ENCODE measurements at places on chromosomes 12 and 14. TPM values are rescaled to one million over a fixed set of nuclear protein-coding genes. Genes with fewer than 3 reads are reported as not detected.

The TSPAN9 gene
- 13.2 TPM for total RNA-seq

The AKAP3 gene
- 4.3 TPM for total RNA-seq

The AMHR2 gene
- not detected for total RNA-seq

The CMKLR1 gene
- total RNA-seq: 0.15 TPM

The DCN gene
- 3.6 TPM for total RNA-seq

The DNAJC22 gene
- 27.7 TPM for total RNA-seq

The GUCY2C gene
- not detected for total RNA-seq

The ZNF891 gene
- 0.02 TPM for total RNA-seq

The RABGGTA gene
- 40.8 TPM for total RNA-seq

DNA sequence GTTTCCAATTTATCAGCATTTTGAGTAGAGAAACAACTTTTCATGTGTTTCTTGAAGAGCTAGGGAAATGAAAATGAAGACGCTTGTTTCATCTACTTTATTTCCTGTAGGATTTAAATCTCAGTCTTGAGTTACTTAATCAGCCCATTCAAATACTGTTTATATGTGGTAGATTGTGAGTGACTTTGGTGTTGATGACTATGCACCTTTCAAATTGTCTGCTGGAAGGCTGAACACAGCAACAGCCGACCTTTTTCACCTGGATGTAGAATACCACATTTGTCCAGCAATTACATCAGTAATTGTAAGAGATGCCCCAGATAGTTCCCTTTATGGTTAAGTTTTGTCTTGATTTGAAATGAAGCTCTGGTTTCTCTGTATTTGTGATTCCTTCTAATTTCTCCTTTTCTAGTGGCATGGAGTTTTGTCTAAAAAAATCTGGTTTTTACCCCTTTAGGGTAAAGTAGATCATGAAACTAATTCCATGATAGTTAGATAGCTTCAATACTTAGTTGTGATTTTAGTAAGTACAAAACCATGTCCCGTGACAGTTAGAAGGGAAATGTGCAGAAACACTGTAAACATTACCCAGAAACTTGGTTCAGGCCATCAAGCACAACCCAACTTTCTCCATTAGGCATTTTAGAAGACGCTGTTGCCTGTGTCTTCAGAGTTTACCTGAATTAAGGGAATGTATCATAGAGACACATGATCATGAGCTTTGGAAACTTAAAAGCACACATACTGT lies 165.0 kb downstream of the SRGAP1 start:
- DNase-seq: no peak
- H3K27ac ChIP-seq: no peak overlapping the region
- H3K4me1 ChIP-seq: no peaks in the 10 kb centered on the region
- no peaks in the 10 kb centered on the region for H3K36me3 ChIP-seq
- no peak overlapping the region for H3K4me3 ChIP-seq

- H3K4me3 ChIP-seq: no peak overlapping the region
- H3K4me1 ChIP-seq: no peaks in the 10 kb centered on the region
- no peak overlapping the region for H3K27ac ChIP-seq
- H3K27me3 ChIP-seq: 0 out of 2 replicates have a peak, but pooled peaks cover 3% of the 10 kb centered on the region
- H3K36me3 ChIP-seq: no peaks in the 10 kb centered on the region
These were observed 390.6 kb upstream of the TBX3 start for GRCh38 chr12:115074617-115075016.

DNA sequence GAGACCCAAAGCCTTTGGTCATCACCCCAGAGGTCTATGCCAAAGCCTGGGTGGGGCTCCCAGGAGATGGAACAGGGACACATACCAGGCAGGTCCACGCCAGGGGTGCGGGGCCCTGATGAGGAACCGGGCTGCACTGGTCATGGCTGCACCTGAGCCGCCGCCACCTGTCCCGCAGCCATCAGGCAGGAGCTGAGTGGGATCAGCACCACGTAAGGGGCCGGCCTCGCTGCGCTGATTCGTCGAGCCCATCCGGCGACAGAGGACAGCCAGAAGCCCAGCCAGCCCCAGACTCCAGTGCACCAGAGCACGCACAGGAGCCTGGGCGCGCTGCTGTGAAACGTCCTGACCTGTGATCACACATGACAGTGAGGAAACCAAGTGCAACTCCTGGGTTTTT lies 15.9 kb downstream of the DEGS2 start:
- no peaks in the 10 kb centered on the region for H3K27me3 ChIP-seq
- H3K27ac ChIP-seq: no peak overlapping the region
- H3K36me3 ChIP-seq: no peaks in the 10 kb centered on the region
- no peak for DNase-seq
- peaks cover 7% of the 10 kb centered on the region for H3K4me1 ChIP-seq

DNA sequence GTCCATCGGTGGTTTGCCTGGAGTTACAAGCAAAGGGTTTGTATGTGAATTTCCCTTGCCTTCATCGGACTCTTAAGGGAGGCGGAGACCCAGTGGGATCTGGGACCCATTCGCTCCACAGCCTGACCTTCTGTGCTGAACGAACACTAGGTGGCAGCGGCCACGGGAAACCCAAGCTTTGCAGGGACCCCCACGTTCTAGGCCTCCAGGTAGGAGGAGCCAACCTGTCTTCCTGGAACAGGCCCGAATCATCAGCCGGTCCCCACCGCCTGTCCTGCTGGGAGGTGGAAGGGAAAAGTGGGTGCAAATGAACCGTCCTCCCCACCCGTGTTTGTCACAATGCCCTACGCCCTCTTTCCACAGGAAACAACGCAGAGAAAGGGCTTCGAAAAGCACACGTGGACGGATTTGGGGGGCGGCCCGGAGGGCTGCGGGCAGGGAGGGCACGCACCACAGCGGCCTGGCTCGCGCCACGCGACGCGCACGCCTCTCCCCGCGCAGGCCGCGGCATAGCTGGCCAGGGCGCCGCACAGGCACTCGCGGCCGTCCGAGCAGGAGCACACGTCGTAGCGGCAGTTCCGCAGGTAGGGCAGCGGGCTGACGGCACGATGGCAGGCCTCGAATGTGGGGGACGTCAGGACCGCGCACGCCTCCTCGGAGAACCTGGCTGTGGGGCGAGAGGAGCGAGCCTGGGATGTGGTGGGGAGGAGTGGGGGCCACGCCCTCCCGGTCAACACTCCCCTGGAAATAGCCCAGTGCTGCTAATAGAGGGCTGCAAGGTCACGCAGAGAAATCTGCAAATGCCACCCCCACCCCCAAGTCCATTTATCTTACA lies 67.8 kb downstream of the VWF start:
- no peaks in the 10 kb centered on the region for H3K27me3 ChIP-seq
- DNase-seq: peak; percentile 21
- H3K4me3 ChIP-seq: no peak overlapping the region

DNA sequence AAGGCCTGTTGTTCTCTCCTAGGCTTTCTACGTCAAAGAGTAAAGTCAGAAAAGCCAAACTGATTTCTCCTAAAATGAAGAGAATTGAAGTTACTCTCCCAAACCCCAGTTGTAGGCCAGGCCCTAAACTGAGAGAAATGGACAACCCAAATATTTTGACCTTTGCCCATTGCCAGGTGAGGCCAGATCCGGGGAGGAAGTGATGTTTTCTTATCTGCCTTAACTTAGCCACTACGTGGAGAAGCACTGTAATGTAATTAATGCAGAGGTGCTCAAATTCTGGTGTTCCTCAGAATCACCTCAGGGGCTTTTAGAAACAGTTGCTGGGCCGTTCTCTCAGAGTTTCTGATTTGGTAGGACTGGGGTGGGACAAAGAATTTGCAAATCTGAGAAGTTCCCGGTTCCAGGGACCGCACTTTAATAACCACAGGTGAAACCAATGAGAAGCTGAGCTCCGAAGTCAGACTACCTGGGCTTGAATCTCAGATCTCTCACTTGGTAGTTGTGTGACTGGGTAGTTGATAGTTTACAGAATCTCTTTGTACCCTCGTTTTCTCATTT lies 73.2 kb downstream of the ETV6 start:
- DNase-seq: no peak
- H3K27ac ChIP-seq: no peak overlapping the region
- H3K4me3 ChIP-seq: no peak overlapping the region
- H3K27me3 ChIP-seq: no peaks in the 10 kb centered on the region
- no peaks in the 10 kb centered on the region for H3K36me3 ChIP-seq

GRCh38 chr14:105617201-105617777 lies 90.9 kb downstream of the TMEM121 start:
- H3K4me3 ChIP-seq: no peak overlapping the region
- no peaks in the 10 kb centered on the region for H3K4me1 ChIP-seq
- 0 out of 2 replicates have a peak, but pooled peaks cover 2% of the 10 kb centered on the region for H3K27me3 ChIP-seq
- no peaks in the 10 kb centered on the region for H3K36me3 ChIP-seq
- no peak for DNase-seq

GRCh38 chr12:81245458-81245857 lies 167.6 kb downstream of the ACSS3 start:
- no peaks in the 10 kb centered on the region for H3K4me1 ChIP-seq
- no peak overlapping the region for H3K4me3 ChIP-seq
- peaks cover 6% of the 10 kb centered on the region for H3K27me3 ChIP-seq
- no peaks in the 10 kb centered on the region for H3K36me3 ChIP-seq
- no peak for DNase-seq

- no peaks in the 10 kb centered on the region for H3K36me3 ChIP-seq
- H3K27me3 ChIP-seq: no peaks in the 10 kb centered on the region
- H3K4me3 ChIP-seq: no peak overlapping the region
- no peak for DNase-seq
- no peak overlapping the region for H3K27ac ChIP-seq
- no peaks in the 10 kb centered on the region for H3K4me1 ChIP-seq
These were observed 909.6 kb downstream of the VRK1 start for GRCh38 chr14:97706819-97707218.

GRCh38 chr12:93358821-93359220 lies 18.9 kb upstream of the NUDT4 start:
- no peak overlapping the region for H3K4me3 ChIP-seq
- H3K27ac ChIP-seq: no peak overlapping the region
- DNase-seq: no peak
- no peaks in the 10 kb centered on the region for H3K27me3 ChIP-seq

DNA sequence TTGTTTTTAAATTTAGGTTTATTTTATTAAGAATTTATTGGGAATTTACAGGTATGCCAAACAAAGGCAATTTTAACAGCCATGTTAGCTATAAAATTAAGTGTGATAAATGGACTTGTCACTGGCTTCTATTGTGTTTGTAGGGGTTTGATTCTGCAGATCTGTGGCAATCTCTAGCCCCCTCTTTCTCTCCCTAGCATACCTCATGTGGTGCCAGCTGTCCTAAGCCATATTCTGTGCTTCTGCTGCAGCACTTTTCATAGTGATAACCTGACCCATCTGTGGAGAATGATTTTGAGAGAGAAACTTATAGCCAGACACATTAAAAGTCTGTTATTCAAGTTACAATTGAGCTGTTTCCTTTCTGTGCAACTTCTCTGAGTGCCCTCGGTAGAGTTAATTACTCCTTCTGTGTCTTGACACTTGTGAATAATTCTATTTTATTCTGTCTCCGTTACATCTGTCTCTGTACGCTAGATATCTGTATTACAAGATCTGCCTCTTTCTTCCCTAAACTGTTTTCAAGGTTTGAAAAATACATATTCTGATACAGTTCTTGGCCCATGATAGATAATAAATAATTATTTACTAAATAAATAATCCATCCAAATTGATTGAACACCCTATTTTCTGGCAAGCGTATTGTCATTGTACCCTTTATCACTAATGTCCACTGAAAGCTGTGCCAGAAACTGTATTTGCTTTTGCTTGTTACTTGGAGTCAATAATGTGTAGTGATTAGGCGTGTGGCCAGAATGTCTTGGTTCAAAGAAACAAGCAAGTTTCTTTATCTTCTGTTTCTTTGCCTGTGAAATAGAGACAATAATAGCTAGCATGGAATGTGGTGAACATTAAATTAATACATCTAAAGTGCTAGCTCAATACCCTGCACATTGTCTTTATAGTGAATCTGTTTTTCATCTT lies 40.0 kb downstream of the FRS2 start:
- no peak for DNase-seq
- no peaks in the 10 kb centered on the region for H3K36me3 ChIP-seq
- no peak overlapping the region for H3K27ac ChIP-seq
- no peaks in the 10 kb centered on the region for H3K27me3 ChIP-seq
- no peak overlapping the region for H3K4me3 ChIP-seq
- H3K4me1 ChIP-seq: no peaks in the 10 kb centered on the region

DNA sequence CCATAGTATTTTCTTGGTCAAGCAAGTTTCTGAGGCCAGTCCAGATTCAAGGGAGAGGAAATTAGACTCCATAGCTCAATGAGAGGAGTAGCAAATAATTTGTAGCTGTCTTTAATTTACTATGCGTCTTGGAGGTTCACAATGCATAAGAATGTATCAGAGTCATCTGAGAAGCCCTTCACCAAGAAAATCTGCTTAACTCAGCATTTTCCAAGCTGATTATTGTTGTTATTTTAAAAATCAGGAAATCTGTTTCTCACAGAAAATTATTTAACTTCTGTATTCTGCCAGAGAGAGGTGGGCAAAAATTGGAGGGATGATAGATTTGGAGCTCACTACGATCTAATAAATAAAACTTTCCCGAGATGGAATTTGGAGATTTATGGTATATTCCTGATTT lies 72.0 kb downstream of the SMOC1 start:
- H3K4me1 ChIP-seq: no peaks in the 10 kb centered on the region
- no peak for DNase-seq
- peaks cover 47% of the 10 kb centered on the region for H3K27me3 ChIP-seq
- H3K4me3 ChIP-seq: no peak overlapping the region
- H3K27ac ChIP-seq: no peak overlapping the region

GRCh38 chr12:76234741-76235140 lies 113.5 kb downstream of the BBS10 start:
- H3K4me3 ChIP-seq: no peak overlapping the region
- no peak for DNase-seq
- no peaks in the 10 kb centered on the region for H3K27me3 ChIP-seq
- no peaks in the 10 kb centered on the region for H3K36me3 ChIP-seq
- H3K4me1 ChIP-seq: peaks cover 7% of the 10 kb centered on the region
- H3K27ac ChIP-seq: no peak overlapping the region

- H3K4me1 ChIP-seq: no peaks in the 10 kb centered on the region
- no peaks in the 10 kb centered on the region for H3K36me3 ChIP-seq
- no peaks in the 10 kb centered on the region for H3K27me3 ChIP-seq
- H3K4me3 ChIP-seq: no peak overlapping the region
- H3K27ac ChIP-seq: no peak overlapping the region
These were observed 168.6 kb downstream of the ALX1 start for GRCh38 chr12:85448548-85449139.

- DNase-seq: no peak
- H3K27ac ChIP-seq: no peak overlapping the region
- H3K4me1 ChIP-seq: peaks cover 11% of the 10 kb centered on the region
- no peak overlapping the region for H3K4me3 ChIP-seq
- peaks cover 20% of the 10 kb centered on the region for H3K36me3 ChIP-seq
These were observed 203.8 kb downstream of the RBM19 start for GRCh38 chr12:113762155-113762881.

- H3K27ac ChIP-seq: no peak overlapping the region
- no peak for DNase-seq
- no peaks in the 10 kb centered on the region for H3K36me3 ChIP-seq
- H3K4me1 ChIP-seq: no peaks in the 10 kb centered on the region
- H3K4me3 ChIP-seq: no peak overlapping the region
These were observed 27.6 kb upstream of the PPM1A start for GRCh38 chr14:60221457-60221856.

GRCh38 chr14:89014569-89014850 lies 190.1 kb downstream of the TTC8 start:
- no peak overlapping the region for H3K4me3 ChIP-seq
- no peak for DNase-seq
- H3K27ac ChIP-seq: no peak overlapping the region
- H3K27me3 ChIP-seq: no peaks in the 10 kb centered on the region
- H3K4me1 ChIP-seq: no peaks in the 10 kb centered on the region
- no peaks in the 10 kb centered on the region for H3K36me3 ChIP-seq

Measured in HCT116 (cell line).